ENCODE measurements at places on chromosomes 6 and 20.

- DNase-seq = no peak
Measured at GRCh38 chr6:108564178-108564577, 3.5 kb downstream of the FOXO3 start.

GRCh38 chr6:116405138-116405537 is 34.4 kb downstream of the DSE start:
- no peak for DNase-seq

DNA sequence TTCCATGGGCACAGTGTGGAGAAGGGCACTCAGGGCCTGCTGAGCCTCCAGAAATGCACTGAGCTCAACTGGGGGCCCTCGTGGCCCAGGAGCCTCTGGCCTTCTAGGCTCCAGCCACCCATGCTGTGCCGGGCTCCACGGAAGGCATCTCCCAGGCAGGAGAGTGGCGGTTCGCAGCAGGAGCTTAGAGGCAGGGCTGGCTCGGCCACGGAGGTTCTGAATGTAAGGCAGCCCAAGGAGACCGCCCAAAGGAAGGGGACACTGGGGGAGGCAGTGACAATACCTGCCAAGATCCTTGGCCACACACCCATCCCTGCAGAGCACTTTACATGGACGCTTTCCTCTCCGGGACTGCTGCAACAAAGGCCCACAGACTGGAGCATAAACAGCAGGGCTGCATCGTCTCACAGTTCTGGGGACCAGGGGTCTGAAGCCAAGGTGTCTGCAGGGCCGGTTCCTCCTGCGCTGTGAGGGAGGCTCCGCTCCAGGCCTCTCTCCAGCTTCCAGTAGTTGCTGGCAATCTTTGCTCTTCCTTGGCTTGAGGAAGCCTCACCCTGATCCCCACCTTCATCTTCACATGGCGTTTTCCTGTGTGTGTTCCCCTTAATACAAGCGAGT is 128.2 kb upstream of the CDH4 start:
- no peak for DNase-seq

DNA sequence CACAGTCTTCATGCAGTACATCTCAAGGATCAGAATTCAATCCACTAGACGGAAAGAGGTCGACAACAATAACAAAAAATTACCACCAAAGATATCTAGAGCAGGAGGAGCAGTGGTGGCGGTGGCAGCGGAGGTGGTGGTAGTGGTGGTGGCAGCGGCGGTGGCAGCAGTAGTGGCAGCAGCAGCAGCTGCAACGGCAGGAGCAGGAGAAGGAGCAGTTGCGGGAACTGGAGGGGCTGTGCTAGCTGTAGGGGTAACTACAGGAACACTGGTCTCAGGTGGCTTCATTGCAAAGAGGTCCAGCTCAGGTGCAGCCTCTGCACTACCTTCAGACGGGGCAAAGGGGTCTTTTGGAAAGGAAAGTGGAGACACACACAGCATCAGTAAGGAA is 81.1 kb downstream of the PRSS35 start:
- no peak for DNase-seq

DNA sequence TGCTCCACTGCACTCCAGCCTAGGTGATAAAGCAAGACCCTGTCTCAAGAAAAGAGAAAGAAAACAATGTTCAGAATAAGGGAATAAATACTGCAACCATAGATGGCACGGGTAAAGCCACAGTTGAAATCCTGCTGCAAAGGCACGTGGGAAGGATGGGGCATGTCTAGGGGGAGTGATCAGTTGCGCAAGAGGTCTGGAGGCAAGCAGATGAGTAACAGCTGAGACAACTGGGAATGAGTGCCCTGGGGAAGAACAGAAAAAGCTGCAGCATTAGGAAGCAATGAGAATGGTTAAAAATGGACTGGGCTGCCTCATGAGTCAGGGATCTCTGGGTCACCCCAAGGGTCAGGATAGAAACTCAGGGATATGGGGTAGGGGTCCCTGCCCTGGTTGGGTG is 96.3 kb downstream of the GMPR start:
- DNase-seq = no peak

DNA sequence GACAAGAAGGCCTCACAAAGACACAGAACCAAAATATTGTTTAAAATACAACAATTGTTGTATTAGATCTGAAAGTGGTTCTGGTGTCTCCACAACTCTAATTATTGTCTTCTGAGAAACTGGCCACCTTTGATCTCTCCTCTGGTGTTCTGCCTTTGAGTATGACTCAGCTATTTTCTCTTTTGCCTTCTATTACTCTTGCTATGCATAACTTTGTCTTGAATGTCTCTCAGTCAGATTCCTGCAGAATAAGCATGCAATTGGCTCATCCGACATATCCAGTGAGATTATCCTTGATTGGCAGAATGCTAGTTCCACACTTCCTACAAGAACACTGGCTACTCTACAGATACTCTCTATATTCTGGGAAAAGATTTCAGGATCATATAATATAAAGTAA is 14.3 kb upstream of the EPM2A start:
- no peak for DNase-seq

DNA sequence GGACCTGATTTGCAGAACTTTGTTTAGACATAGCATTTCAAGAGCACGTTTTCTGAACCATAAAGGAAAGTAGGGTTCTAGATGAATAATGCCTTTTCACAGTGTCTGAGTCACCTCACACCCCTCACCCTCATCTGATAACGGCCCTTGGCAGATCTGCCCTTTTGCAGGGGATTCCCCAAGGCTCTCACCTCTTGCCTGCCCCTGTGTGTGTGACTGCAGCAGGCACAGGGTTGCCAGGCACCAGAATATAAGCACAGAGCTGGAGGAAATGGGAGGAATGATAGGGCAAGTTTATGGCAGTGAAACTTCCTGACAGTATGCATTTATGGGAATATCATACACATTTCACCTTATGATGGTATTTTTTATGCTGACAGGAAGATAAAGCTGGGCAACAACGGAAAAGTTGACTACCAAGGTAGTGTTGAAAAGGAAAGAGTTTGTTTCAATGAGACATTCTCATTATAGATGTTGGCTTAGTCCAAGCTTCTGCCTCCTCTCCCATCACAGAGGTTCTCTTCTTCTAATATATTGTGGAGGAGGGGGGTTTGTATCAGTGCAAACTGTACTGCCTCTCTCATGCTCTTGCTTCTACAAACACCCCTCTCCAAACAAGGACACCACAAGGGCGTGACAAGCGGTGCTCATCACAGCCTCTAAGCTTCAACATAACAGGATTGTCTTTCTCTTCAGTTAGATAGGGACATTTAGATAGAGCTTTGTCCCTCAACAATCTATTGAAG is 101.5 kb upstream of the BACH2 start:
- DNase-seq = no peak

- DNase-seq = no peak
Measured at GRCh38 chr6:169223006-169223405, 30.6 kb downstream of the THBS2 start.

GRCh38 chr20:38126932-38127621 is 38.0 kb downstream of the TGM2 start:
- no peak for DNase-seq

DNA sequence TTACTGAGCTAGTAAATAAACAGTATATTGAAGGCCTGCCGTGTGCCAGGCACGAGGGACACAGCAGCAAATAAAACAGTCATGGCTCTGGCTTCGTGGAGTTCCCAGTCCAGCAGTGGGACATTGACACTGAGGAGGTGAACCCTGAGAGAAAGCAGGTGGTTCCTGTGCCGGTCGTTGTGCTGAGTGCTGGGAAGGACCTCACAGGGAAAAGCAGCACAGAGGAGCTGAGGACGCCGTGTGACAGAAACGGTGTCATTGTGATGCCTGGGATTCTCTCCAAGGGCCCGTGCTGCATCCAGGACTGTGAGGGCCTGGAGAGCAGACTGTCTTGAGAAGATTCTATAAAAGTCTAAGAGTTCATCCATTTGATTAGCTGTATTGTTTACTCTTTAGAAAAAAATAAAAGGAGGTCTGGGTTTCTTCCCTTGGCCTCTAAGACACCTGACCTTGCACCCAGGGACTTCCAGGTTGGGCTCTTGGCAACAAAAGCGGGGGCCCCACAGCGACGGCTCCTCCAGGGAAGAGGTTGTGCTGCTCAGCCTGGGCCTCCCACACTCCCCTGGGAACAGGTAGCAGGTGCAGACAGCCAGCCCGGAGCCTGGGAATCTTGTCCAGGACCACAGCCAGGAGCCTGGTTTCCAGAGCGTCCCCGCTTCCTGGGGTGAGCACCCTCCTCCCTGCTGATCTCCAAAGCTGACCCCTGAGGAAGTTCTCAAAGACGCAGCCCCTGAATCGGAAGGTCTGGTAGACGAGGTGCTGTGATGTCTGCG is 251.2 kb upstream of the PMEPA1 start:
- DNase-seq = no peak

DNA sequence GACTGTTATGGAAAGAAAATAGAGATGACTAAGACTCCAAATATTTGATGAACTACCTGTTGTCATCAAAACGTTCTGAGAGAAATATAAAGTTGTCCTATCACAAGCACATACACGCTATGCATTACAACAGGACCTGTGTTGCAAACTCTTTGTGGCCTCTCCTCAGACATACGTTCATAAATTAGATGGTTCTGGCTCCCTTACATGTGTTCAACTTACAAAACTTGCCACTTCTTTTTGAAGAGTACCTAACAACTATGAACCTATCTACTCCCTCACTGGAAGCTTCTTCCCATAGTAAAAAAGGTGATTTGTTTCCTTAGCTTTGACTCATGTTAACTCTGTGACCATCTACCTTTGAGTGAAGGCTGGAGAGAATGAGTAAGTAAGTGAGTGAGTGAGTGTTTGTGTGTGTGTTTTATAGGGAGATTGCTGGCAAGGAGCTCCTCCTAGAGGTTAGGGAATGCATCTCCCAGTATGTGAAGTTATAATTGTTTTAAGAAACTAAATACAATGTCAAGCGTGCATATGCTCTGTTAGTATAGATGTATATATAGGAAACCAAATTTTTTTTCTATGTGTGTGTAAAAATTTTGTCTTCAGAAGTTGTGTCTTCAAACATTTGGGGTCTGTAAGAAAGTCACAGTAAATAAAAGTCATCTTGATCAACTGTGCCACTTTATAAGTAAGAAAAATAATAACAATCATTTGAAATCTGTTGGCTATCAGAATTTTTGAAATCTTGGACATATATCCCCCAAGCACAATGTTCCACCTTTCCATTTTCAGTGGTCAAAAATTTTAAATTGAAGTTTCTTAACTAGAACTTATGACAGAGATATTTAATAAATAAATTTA is 1211.1 kb upstream of the GJE1 start:
- no peak for DNase-seq
